ENCODE measurements at places on chromosomes 5 and 9.

DNA sequence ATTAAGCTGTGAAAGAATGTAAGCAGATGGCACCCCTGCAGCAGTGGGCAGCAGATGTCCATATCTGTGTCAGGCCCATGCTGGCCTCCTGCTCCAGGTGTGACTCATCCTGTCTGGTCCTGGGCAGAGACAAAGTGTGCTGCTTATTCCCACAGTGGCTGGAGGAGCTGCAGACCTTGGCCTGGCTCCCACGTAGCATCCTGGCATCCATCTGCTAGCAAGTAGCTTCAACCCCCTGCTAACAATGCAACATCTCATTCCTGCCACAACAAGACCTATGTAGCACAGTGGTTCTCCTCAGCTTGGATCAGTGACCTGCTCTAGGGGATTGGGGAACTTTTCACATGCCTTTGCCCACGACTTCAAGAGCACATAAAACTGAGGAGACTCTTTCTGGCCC lies 126.4 kb upstream of the SLC12A2 start:
- no peak for DNase-seq

GRCh38 chr9:137479892-137480685 lies 21.0 kb upstream of the NSMF start:
- no peak for DNase-seq

DNA sequence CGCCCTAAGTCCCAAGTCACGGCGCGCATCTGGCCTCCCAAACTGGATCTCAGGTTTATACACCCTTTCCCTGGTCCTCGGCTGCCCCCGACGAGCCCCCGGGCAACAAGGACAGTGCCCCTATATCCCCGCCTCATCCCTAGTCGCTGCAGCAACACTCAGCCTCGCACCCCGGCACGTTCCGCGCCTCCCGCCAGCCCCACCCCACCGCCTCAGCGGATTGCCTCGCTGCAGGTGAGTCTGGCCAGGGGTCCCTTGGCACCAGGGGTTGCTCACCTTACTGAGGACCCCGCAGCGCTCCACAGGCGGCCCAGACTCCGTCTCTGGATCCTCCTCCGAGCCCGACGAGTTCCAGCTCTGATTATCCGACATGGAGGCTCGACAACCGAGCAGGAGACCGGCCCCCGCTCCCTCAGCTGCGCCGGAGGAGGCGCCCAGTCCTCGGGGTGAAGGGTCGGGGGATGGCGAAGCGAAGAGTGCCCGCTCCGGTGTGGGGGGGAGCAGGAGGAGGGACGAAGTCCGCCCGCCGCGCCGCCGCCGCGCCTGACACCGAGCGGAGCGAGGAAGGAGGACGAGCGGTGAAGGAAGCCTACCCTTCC lies 494 bp downstream of the CERT1 start:
- DNase-seq = peak; percentile 32

DNA sequence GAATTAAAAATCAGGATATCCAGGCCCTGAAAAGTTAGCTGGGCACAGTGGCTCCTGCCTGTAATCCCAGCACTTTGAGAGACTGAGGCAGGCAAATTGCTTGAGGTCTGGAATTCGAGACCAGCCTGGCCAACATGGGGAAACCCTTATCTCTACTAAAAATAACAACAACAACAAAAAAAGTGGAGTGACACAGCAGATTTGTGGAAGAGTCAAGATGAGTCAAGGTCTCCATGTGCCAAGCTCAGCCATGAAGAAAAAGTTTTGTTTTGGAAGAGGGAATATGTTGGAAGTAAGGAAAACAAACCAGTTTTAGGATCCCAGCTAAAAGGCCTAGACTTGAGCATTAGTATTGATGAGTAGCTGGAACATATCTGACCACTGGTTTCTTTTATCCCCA lies 14.7 kb downstream of the LRRC70 start:
- no peak for DNase-seq

DNA sequence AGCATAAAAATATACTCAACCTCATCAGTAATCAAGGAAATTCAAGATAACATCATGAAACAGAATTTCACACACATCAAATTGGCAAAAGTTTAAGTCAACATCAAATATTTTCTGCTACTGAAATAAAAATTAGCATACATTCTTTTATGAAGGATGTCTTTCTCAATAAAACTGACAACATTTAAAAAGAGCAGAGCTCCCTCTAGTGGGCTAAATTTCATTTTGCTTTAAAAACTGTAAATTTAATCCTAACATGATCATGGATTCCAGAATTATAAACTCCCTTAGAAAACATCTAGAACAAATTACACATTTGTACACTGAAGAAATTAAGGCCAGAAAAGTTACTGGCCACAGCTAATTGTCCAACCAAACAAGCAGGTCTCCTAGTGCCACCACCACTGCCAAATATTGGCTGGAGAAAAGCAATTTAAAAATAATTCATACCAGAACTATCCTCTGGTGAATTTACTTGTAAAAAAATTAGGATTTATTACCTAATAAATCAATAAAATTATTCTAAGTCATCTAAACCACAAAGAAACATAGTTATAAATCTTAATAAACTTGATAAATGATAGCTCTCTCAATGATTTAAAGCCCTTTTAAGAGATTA lies 31.2 kb downstream of the DEPDC1B start:
- DNase-seq = no peak

GRCh38 chr9:126844085-126844484 lies 16.4 kb upstream of the ZBTB34 start:
- DNase-seq = no peak

GRCh38 chr5:172505403-172505759 lies 51.1 kb upstream of the SH3PXD2B start:
- DNase-seq = no peak
